Esophagus squamous epithelium (tissue), 5 donors: ENCODE measurements at places on chromosomes 4 and X.

- no peak for DNase-seq
Observed at GRCh38 chrX:19293606-19294325, 50.0 kb upstream of the PDHA1 start.

- no peak for DNase-seq
Observed at GRCh38 chr4:157023941-157024340, 52.0 kb upstream of the GLRB start.

- no peak for DNase-seq
Observed at GRCh38 chrX:13906093-13906492, 89.2 kb upstream of the GPM6B start.

GRCh38 chrX:29397506-29397905 lies 810.3 kb downstream of the IL1RAPL1 start:
- no peak for DNase-seq

- DNase-seq: no peak
Observed at GRCh38 chr4:128653527-128654444, 155.7 kb upstream of the JADE1 start.

- DNase-seq: no peak
Observed at GRCh38 chrX:71164071-71164470, 19.4 kb downstream of the NLGN3 start.

DNA sequence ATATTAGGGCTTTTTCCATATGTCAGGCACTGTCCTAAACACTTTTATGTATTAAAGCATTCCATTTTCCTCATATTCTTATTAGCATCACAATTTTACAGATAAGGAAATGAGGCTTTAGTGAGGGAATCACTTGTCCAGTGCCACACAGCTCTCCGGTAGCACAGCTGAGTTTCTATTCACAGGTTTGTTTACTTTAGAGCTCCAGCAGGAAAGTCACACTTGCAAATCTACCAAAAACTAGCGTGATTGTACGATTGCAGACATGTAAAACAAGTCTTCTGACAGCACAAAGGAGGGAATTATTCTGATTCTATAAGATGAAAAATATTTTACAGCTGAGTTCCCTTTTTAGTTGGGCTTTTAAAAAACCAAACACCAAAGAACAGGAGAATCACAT lies 472.1 kb downstream of the TMA16 start:
- no peak for DNase-seq

- DNase-seq: no peak
Observed at GRCh38 chr4:105572296-105572695, 19.9 kb downstream of the ARHGEF38 start.

GRCh38 chrX:100593126-100593525 lies 8.4 kb downstream of the TNMD start:
- no peak for DNase-seq

- DNase-seq: no peak
Observed at GRCh38 chr4:39685990-39686389, 11.9 kb upstream of the UBE2K start.
